ENCODE measurements at places on chromosomes 1 and 21. TPM values are rescaled to one million over a fixed set of nuclear protein-coding genes. Genes with fewer than 3 reads are reported as not detected.

ITLN2 gene
- not detected for total RNA-seq

CSMD2 gene
- 37.5 TPM for total RNA-seq

BCAN gene
- total RNA-seq: 106 TPM

SUSD4 gene
- total RNA-seq: 25.3 TPM

HEYL gene
- 0.82 TPM for total RNA-seq

CASQ1 gene
- 1.3 TPM for total RNA-seq

S100A8 gene
- 2.9 TPM for total RNA-seq

GNG12 gene
- total RNA-seq: 27.4 TPM

LCE3D gene
- not detected for total RNA-seq

CRNN gene
- total RNA-seq: not detected
